ENCODE measurements at places on chromosomes 7 and 10.

DNA sequence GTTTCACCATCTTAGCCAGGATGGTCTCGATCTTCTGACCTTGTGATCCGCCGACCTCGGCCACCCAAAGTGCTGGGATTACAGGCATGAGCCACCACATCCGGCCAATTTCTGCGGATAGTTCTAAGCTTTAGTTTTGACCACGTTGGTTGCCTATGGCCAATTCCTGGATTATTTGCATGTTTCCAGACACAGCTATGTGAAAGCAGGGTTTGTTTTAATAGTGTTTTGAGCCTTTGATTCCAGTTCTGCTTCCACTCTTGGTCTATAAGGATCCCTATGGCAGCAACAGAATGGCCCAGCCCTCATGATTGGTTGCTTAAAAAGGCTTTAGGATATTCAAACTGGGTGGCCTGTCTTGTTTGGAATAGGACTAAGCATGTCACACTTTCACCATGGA lies 19.1 kb downstream of the SIRT1 start:
- no peaks in the 10 kb centered on the region for H3K4me1 ChIP-seq
- no peak overlapping the region for H3K27ac ChIP-seq
- H3K36me3 ChIP-seq = peaks cover 9% of the 10 kb centered on the region

GRCh38 chr7:91683823-91684222 lies 196.7 kb downstream of the MTERF1 start:
- no peaks in the 10 kb centered on the region for H3K4me1 ChIP-seq
- no peaks in the 10 kb centered on the region for H3K27me3 ChIP-seq
- H3K27ac ChIP-seq = no peak overlapping the region

- no peak overlapping the region for H3K27ac ChIP-seq
- no peak overlapping the region for H3K4me3 ChIP-seq
- no peaks in the 10 kb centered on the region for H3K36me3 ChIP-seq
- H3K27me3 ChIP-seq = no peaks in the 10 kb centered on the region
- no peaks in the 10 kb centered on the region for H3K4me1 ChIP-seq
- no peak for DNase-seq
Observed at GRCh38 chr10:78900715-78901430, 167.9 kb upstream of the ZMIZ1 start.

DNA sequence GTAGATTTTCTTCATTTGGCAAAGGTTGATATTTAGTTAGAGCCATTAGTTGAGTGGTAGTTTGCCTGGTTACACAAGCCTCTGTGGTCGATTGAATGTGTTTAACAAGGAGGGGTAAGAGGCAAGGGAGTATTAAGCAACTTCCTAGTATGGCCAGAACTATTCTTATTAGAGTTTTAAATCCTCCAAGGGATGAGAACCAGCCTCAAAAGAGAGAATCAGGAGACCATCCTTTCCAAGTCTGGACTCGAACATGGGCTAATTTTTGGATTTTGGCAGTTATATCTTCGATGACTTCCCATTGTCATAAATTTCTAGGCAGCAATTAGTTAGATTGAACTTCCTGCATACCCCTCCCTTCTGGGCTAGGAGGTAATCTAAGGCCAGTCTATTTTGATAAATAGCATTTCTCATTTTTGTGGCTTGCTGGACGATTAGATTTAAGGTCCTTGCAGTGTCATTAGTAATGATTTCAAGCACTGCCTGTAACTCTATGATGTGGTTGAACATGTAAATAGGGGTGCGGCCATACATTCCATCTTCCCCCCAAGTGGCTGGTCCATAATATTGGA lies 219.5 kb upstream of the KCND2 start:
- H3K27ac ChIP-seq = no peak overlapping the region
- no peaks in the 10 kb centered on the region for H3K4me1 ChIP-seq
- DNase-seq = no peak
- H3K4me3 ChIP-seq = no peak overlapping the region
- H3K27me3 ChIP-seq = no peaks in the 10 kb centered on the region
- no peaks in the 10 kb centered on the region for H3K36me3 ChIP-seq

DNA sequence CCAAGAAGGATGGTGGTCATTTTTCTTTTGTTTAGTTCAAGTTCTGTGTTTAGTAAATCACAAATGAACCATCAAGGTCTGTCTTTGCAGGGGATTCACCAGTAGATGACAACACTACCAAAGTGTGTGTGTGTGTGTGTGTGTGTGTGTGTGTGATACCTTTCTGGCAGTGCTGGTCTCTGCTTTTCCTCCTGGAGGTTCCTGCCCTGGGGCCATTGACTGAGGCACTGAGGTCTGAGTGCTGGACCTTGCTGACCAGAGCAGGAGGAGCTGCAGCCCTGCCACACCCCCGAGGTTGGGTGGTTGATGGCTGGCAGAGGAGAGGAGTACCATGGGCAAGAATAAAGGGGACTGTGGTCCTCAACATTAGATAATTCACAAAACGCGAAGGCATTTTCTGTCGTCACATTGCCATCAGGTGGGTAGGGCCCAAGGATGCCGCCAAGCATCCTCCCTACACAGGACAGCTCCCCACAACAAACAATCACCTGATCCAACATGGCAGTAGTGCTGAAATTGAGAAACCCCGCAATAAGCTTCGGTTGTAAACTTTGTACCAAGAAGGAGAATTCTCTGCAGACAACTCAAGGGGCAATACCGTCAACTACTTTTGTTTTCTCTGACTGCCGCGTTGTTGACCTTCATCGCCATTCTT lies 49.5 kb upstream of the PRSS58 start:
- H3K27me3 ChIP-seq = no peaks in the 10 kb centered on the region
- peaks cover 14% of the 10 kb centered on the region for H3K4me1 ChIP-seq
- no peak overlapping the region for H3K27ac ChIP-seq
- no peak for DNase-seq
- no peaks in the 10 kb centered on the region for H3K36me3 ChIP-seq

GRCh38 chr10:128537834-128538330 lies 411.7 kb upstream of the MKI67 start:
- no peaks in the 10 kb centered on the region for H3K27me3 ChIP-seq
- H3K36me3 ChIP-seq = no peaks in the 10 kb centered on the region
- no peak overlapping the region for H3K27ac ChIP-seq
- DNase-seq = no peak
- H3K4me1 ChIP-seq = no peaks in the 10 kb centered on the region
- H3K4me3 ChIP-seq = no peak overlapping the region

GRCh38 chr7:98802088-98802780 lies 67.6 kb downstream of the TMEM130 start:
- H3K27ac ChIP-seq = no peak overlapping the region
- H3K27me3 ChIP-seq = no peaks in the 10 kb centered on the region
- no peak overlapping the region for H3K4me3 ChIP-seq
- H3K36me3 ChIP-seq = no peaks in the 10 kb centered on the region
- peak; percentile 54 for DNase-seq

- no peak for DNase-seq
- H3K27ac ChIP-seq = no peak overlapping the region
- H3K4me3 ChIP-seq = no peak overlapping the region
- no peaks in the 10 kb centered on the region for H3K36me3 ChIP-seq
Observed at GRCh38 chr10:3803295-3803926, 18.4 kb upstream of the KLF6 start.

DNA sequence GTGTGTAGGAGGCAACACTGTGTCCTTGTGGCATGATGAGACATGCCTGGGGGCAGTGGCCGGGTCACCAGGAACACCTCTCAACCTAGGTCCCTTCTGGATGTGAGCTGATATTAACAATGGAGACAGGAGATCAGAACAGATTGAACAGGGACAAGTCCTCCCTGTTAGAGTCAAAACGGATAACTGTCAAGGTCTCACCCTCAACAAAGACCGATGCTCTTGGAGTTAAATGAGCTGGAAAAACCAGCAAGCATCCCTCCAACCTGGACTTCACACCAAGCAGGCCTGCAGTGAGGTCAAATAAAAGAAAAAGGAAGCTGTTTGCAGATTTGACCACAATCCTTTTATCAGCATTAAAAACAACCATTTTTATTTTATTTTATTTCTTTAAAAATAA lies 49.0 kb downstream of the SLIT1 start:
- H3K4me1 ChIP-seq = no peaks in the 10 kb centered on the region
- DNase-seq = no peak
- H3K27ac ChIP-seq = no peak overlapping the region
- H3K4me3 ChIP-seq = no peak overlapping the region
- H3K27me3 ChIP-seq = no peaks in the 10 kb centered on the region

GRCh38 chr10:113880236-113880635 lies 25.8 kb downstream of the NHLRC2 start:
- no peaks in the 10 kb centered on the region for H3K36me3 ChIP-seq
- no peak for DNase-seq
- H3K27ac ChIP-seq = no peak overlapping the region
- H3K4me3 ChIP-seq = no peak overlapping the region

DNA sequence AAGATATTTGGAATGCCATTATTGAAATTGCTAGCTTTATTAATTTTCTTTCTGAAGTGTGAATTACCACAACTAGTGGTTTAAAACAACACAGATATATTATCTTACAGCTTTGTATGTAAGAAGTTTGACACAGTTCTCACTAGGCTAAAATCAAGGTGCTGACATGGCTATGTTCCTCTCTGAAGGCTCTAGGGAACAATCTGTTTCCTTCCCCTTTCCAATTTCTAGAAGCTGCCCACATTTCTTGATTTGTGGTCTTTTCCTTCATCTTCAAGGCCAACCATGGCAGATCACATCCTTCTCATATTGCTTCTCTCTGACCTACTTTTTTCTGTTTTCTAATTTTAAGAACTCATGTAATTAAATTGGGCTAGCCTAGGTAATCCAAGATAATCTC lies 43.3 kb upstream of the SLC26A3 start:
- no peak overlapping the region for H3K4me3 ChIP-seq
- H3K27me3 ChIP-seq = no peaks in the 10 kb centered on the region
- H3K27ac ChIP-seq = no peak overlapping the region
- H3K36me3 ChIP-seq = no peaks in the 10 kb centered on the region

DNA sequence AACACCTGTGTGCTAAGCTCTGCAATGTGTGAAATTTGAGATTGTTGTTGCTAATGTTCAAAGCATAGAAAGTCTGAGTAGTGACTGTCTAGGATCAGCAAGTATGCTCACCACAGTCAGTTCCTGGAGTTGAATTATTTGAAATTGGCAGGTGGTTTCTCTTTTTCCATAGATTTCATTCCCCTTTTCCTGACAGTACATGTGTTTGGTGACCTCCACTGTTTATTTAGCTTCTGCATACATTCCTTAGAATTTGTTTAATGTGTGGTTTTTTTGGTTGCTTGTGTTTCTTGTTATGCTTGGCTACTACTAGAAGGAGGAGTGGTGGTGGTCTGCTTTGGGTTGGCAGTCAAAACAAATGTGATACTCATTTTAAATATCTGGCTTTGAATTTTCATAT lies 52.3 kb downstream of the FOXP2 start:
- no peak overlapping the region for H3K4me3 ChIP-seq
- no peaks in the 10 kb centered on the region for H3K36me3 ChIP-seq
- H3K27ac ChIP-seq = no peak overlapping the region
- no peak for DNase-seq
- H3K27me3 ChIP-seq = no peaks in the 10 kb centered on the region

- no peaks in the 10 kb centered on the region for H3K4me1 ChIP-seq
- no peak overlapping the region for H3K27ac ChIP-seq
- no peak overlapping the region for H3K4me3 ChIP-seq
- no peaks in the 10 kb centered on the region for H3K27me3 ChIP-seq
Observed at GRCh38 chr10:78950656-78951587, 117.8 kb upstream of the ZMIZ1 start.

DNA sequence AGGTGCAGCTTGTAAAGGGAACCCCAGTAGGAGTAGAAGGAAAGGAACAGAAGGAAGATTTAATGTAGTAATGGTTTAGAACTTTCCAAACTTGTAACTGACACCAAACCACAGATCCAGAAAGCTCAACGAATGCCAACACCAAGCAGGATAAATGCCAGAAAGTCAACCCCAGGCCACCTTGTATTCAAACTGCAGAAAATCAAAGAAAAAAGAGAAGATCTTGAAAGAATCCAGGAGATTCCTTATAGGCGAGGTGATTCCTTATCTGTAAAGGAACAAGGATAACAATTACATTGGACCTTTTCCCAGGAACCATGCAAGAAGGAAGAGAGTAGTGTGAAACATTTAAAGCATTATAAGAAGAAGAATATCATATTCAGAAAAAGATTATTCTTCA lies 93.6 kb downstream of the NKX6-2 start:
- H3K4me1 ChIP-seq = no peaks in the 10 kb centered on the region
- no peak for DNase-seq
- no peaks in the 10 kb centered on the region for H3K27me3 ChIP-seq

GRCh38 chr10:76577455-76577854 lies 1060.2 kb downstream of the KCNMA1 start:
- no peak overlapping the region for H3K4me3 ChIP-seq
- H3K4me1 ChIP-seq = no peaks in the 10 kb centered on the region
- no peaks in the 10 kb centered on the region for H3K27me3 ChIP-seq
- H3K36me3 ChIP-seq = no peaks in the 10 kb centered on the region

- no peak overlapping the region for H3K27ac ChIP-seq
- H3K4me1 ChIP-seq = no peaks in the 10 kb centered on the region
- no peaks in the 10 kb centered on the region for H3K27me3 ChIP-seq
- no peaks in the 10 kb centered on the region for H3K36me3 ChIP-seq
Observed at GRCh38 chr7:82131215-82131614, 312.4 kb downstream of the CACNA2D1 start.

DNA sequence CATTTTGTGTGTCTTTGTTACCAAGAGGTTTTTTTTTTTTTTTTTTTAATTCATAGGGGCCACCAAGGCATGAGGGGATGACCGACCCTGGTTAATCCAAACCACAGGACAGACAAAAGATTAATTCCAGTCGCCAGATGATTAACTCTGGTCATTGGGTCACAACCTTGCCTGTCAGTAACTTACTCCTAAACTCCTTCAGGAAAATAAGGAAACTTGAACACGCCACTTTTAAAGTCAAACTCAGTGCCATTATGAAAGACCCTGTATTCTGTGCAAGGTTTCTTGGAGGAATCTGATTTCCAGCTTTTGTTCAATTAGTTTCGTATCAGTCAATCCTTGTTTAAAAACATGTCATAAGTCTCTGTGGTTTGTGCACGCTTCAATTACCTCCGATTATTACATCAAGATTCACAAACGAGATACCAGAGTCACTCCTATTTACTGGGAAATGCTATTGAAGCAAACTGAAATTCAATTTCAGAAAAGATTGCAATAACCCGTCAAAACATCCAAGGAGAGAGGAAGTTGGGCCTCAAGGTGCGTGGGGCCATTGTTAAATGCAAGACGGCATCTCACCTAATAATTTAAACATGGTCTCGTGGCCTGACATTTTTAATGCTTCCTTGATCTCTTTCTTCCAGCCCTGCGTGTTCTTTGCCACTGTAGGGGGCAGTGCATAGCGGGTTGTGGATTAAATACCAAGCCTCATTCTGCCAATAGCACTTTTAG lies 44.0 kb downstream of the NRP1 start:
- H3K27ac ChIP-seq = no peak overlapping the region
- H3K4me1 ChIP-seq = no peaks in the 10 kb centered on the region
- no peak overlapping the region for H3K4me3 ChIP-seq
- no peaks in the 10 kb centered on the region for H3K36me3 ChIP-seq
- DNase-seq = no peak
- H3K27me3 ChIP-seq = no peaks in the 10 kb centered on the region
